K562 (cell line): ENCODE measurements at places on chromosomes 7 and 10. TPM values are rescaled to one million over a fixed set of nuclear protein-coding genes. Genes with fewer than 3 reads are reported as not detected.

The HIPK2 gene
- 17.5 and 19.8 TPM in 2 replicates for total RNA-seq

The PALD1 gene
- total RNA-seq = 0.27 and 0.29 TPM in 2 replicates

The MYO3A gene
- not detected in 2 replicates for total RNA-seq

The AKR1C1 gene
- total RNA-seq = 75.9 and 80.0 TPM in 2 replicates

The GRM3 gene
- total RNA-seq = not detected in 2 replicates

- peaks cover 2% of the 10 kb centered on the region; the same call in 1 of the 3 replicates for H3K36me3 ChIP-seq
- no peak overlapping the region for H3K4me3 ChIP-seq
- no peak for DNase-seq
- H3K27ac ChIP-seq = no peak overlapping the region
- H3K27me3 ChIP-seq = no peaks in the 10 kb centered on the region
- no peaks in the 10 kb centered on the region for H3K4me1 ChIP-seq
Observed at GRCh38 chr7:101890749-101891523, 73.5 kb downstream of the CUX1 start.

- H3K36me3 ChIP-seq = no peaks in the 10 kb centered on the region
- H3K27me3 ChIP-seq = peaks cover 15% of the 10 kb centered on the region
- no peak for DNase-seq
- no peak overlapping the region for H3K4me3 ChIP-seq
- H3K27ac ChIP-seq = no peak overlapping the region
- H3K4me1 ChIP-seq = no peaks in the 10 kb centered on the region
Observed at GRCh38 chr7:4297918-4298219, 384.2 kb upstream of the FOXK1 start.

DNA sequence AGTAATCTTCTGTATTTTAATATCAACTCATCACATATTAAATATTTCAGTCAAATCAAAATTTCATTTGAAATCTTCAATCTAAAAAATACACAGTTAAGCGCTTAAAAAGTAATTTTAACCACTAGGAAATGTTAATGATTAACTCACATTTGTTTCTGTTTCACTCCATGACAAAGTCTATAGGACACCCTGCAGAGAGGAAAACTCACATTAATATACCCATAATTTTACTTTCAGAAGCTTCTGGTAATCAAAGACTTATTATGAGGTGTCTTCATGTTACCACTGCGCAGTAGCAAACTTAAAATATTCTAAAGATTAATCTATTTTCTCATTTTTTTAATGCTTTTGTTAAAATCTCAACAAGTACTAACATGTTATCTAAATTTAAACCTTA is 41.0 kb upstream of the ZNF518A start:
- H3K4me1 ChIP-seq = no peaks in the 10 kb centered on the region; the same call in 1 of the 2 replicates
- DNase-seq = no peak
- H3K27me3 ChIP-seq = no peaks in the 10 kb centered on the region

GRCh38 chr7:21611129-21611528 is 68.3 kb downstream of the DNAH11 start:
- no peaks in the 10 kb centered on the region for H3K36me3 ChIP-seq
- no peaks in the 10 kb centered on the region for H3K4me1 ChIP-seq
- no peak overlapping the region for H3K4me3 ChIP-seq

- H3K36me3 ChIP-seq = no peaks in the 10 kb centered on the region
- no peak for DNase-seq
- peaks cover 8% of the 10 kb centered on the region; the same call in 1 of the 3 replicates for H3K27me3 ChIP-seq
- no peak overlapping the region for H3K27ac ChIP-seq
- no peak overlapping the region for H3K4me3 ChIP-seq
Observed at GRCh38 chr7:35988105-35988504, 164.9 kb upstream of the EEPD1 start.
